ENCODE measurements at places on chromosomes 6 and 20.

DNA sequence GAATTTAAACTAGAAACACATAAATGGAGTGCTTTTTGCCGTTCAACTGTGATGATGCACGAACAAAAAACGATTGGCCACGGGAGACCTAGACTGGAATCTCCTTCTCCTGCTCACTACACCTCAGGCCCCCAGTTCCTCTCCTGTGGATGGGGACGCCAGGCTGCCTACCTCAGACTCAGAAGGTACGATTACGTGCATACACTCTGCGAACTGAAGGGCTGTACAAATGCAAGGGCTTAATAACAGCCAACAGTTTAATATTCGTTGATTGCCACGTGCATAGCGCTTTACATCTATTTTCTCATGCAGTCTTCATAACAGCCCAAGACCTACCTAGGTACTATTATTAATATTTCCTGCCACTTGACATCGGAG lies 495 bp upstream of the ARMC2 start:
- DNase-seq = no peak

DNA sequence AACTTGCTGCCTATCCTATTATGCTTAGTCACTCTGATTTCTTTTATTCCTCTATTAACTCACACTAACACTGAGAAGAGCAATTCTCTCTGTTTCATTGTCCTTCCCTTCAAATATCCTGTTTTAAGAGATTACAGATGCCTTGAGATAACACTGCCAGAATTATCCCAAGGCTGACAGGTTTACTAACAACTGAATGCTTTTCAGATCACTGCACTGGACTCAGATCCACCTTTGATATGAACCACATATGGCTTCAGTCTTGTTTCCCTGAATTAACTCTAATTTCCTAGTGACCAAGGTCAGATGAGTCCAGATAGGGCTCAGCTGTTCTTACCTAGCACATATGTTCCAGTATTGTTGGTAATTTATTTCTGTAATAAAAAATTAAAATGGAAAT lies 633.1 kb downstream of the GRIK2 start:
- DNase-seq = no peak

- no peak for DNase-seq
Observed at GRCh38 chr20:39016506-39016905, 54.4 kb downstream of the DHX35 start.

DNA sequence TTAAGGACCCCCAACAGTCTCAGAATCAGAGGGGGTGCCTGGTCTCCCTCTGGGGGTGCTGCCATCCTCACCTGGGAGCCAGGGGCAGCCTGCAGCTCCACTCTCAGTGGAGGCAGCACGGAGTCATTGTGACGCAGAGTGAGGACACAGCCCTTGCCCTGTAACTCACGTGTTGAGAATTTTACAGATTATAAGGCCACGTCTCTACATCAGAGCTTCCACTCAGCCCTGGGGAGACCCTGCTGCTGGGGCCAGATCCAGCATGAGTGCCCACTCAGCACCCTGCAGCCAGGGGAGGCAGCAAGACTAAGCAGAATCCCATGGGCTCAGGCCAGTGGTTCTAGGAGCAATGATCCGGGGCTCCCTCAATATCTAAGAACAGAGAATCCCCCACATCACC lies 137.4 kb upstream of the AFDN start:
- DNase-seq = no peak

- no peak for DNase-seq
Observed at GRCh38 chr6:162099685-162100084, 627.9 kb downstream of the PRKN start.

DNA sequence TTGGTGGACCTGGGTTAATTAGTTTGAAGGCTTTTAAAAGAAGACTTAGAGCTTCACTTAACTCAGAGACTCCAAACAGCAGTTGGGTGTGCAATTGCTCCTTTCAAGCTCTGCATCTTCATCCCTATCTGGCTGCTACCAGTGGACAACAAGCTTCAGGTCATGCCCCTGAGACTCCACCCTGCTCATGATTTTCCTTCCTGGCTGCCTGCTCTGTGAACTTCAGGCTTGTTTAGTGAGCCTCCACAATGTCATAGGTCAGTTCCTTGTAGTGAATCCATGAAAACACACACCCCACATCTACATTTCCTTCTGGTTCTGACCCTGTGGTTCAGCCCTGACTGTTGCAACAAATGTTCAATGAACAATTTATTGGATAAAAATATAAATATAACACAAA lies 61.1 kb upstream of the MARCKS start:
- no peak for DNase-seq

GRCh38 chr20:10649797-10650160 lies 24.0 kb downstream of the JAG1 start:
- DNase-seq = no peak

- DNase-seq = no peak
Observed at GRCh38 chr6:33857932-33858475, 54.2 kb upstream of the MLN start.

DNA sequence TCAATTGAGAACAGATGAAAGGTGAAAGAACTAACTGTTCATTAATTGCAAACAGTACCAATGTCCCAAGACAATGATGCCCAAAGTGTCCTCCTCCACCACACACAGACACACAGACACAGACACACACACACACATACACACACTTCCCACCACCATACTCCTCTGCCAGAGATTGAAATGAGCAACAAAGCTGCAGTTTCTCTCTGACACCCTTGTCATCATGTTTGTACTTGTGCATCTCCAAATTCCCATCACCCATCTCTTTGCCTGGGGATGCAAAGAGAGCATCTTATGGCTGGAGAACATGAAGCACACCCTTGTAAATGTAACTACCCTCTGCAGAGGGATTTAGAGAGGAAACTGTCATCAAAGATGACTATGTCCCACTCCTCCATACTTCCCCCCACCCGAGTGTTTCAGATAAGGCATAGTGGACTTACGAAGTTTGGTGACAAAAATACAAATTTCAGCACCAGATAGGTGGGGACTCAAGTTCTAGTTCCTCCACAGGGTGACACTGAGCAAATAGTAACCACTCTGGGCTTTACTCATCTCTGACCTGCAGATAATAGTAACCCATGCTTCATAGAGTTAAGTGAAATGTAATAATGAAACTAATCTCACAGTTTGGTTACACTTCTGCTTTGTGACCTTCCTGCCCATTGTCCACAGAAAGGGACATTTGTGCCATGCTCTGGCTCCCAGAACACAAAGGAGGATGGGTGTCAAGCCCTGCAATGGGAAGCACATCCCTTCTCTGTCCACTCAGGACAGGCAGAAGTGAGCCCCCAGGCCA lies 8.7 kb downstream of the MAFB start:
- no peak for DNase-seq

GRCh38 chr6:154995254-154996015 lies at the start of gene TIAM2:
Gene TIAM2, plus strand, starts transcription at chr6:154995315. Its CDS starts 133,909 bp downstream, at chr6:155129224.
- no peak for DNase-seq

- no peak for DNase-seq
Observed at GRCh38 chr6:170429450-170429849, 122.9 kb downstream of the FAM120B start.

- no peak for DNase-seq
Observed at GRCh38 chr6:47905717-47906116, 123.9 kb downstream of the OPN5 start.

DNA sequence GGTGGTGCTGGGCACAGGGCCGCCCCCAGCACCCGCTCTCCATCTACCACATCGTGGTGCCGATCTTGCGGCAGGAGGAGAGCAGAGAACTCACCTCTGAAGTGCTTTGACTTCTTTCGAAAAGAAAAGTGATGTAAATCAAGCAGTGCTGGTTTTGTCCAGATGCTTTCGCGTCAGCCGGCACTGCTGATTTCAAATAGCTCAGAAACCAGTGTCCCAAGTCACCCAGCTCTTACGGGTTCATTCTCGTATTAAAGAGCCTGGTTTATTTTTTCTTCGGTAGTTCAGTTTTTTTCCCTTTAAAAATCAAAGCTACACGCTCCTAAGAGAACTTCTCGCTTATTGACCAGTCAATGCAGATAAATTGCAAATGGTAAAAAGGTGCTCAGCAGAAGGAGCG lies 32.1 kb downstream of the MYT1 start:
- DNase-seq = no peak

- DNase-seq = no peak
Observed at GRCh38 chr6:157240960-157241311, 82.4 kb downstream of the TMEM242 start.

GRCh38 chr6:63529498-63529897 lies 42.8 kb upstream of the LOC128125822 start:
- DNase-seq = no peak

DNA sequence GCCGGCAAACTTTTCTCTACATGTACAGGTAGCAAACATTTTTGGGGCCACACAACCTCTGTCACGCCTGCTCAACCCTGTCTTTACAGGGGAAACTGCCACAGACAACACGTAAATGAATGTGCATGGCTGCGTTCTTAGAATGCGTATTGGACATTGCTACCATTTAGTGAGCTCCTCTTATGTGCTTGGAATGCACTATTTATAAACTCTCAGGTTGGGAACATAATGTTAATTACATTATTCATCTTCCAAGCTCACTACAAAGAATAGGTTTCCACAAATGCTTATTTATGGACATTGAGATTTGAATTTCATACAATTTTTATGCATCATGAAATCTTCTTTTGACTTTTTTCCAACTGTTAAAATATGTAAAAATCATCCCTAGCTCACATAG lies 92.0 kb upstream of the RPS6KA2 start:
- DNase-seq = no peak

DNA sequence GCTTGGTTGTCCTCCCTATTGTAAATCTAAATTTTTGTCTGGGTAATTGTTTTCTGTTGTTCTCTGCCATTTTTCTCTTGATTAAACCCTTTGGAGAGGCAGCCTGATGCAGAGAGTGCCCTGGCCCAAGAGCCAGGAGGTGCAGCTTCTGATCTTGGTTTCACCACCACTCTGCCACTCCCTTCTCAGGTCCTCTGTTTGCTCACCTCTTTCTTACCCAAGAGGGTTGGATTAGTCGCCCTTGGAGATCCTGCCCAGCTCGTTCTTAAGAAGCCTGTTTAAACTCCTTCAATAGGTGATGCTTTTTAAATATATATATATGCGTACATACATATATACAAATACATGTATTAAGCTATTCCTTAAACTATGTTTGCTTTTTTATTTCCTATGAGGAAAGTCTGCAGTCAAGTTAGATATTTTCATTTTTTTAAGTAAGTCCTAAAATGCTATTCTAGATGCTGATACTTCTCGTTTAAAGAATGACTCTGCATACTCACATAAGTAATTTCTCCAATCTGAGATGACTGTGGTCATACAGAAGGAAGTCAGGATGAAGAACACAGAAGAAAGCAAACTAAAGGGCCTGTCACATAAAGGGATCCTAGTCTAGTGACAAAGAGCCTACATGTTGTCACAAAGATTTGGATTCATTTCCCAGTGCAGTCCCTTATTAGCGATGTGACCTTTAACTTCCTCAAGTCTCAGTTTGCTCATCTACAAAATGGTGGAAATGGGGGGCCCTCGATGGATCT lies 19.9 kb downstream of the TPD52L1 start:
- no peak for DNase-seq

GRCh38 chr20:3987296-3987695 lies 28.1 kb downstream of the RNF24 start:
- DNase-seq = no peak

GRCh38 chr6:39301606-39302005 lies 12.6 kb downstream of the KCNK17 start:
- DNase-seq = no peak

- no peak for DNase-seq
Observed at GRCh38 chr6:35808688-35809087, 3.5 kb downstream of the LHFPL5 start.

GRCh38 chr6:119736296-119737021 lies 386.9 kb upstream of the MAN1A1 start:
- DNase-seq = no peak

GRCh38 chr6:9116026-9116425 lies 680.7 kb upstream of the SLC35B3 start:
- DNase-seq = no peak

GRCh38 chr6:93272211-93272610 lies 147.1 kb downstream of the EPHA7 start:
- DNase-seq = no peak

DNA sequence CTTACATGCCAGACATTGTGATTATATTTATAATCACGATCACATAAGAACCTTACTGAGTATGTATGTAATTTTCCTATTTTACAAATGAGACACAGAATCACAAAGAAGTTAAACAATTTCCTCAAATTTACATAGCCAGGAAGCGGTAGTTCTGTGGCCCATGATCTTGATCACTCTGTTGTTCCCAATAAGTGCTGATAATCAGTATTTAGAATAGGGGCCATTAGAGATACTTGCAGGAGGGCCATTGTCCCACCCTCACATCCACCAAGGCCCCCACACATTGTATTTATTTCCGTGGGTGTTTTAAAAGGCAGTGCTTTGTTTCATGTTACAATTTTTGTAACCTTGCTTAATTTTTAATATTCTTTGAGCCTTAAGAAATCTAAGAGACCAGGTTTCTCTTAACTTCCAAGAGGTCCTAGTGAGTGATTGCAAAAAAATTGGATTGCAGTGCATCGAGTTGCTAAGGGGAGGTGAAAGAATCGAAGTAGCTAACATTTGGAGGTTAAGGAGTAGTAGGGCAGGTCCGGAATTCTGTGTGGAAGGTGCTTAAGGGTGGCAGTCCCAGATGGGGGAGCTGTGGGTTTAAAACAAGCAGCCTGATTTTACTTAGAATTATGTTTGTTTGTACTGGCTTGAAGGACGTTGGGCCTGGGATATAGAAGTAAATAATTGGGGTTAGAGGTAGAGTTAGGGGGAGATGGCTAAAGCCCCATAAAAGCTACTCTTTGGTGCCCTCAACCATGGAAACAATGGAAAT lies 339.4 kb downstream of the CDKAL1 start:
- no peak for DNase-seq

DNA sequence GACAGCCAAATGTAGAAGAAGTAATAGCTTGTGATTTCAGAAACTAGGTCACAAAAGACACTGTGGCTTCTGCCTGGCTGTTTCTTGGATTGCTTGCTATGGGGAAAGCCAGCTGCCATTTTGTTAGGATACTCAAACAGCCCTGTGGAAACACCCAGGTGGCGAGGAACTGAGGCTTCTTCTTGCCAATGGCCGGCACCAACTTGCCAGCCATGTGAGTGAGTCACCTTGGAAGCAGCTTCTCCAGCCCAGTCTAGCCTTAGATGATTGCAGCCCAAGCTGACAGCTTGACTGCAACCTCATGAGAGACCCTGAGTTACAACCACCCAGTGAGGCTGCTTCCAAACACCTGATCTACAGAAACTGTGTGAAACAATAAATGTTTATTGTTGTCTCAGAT lies 11.9 kb upstream of the KIAA1755 start:
- DNase-seq = no peak
